ENCODE measurements at places on chromosomes 1 and 21. TPM values are rescaled to one million over a fixed set of nuclear protein-coding genes. Genes with fewer than 3 reads are reported as not detected.

DNA sequence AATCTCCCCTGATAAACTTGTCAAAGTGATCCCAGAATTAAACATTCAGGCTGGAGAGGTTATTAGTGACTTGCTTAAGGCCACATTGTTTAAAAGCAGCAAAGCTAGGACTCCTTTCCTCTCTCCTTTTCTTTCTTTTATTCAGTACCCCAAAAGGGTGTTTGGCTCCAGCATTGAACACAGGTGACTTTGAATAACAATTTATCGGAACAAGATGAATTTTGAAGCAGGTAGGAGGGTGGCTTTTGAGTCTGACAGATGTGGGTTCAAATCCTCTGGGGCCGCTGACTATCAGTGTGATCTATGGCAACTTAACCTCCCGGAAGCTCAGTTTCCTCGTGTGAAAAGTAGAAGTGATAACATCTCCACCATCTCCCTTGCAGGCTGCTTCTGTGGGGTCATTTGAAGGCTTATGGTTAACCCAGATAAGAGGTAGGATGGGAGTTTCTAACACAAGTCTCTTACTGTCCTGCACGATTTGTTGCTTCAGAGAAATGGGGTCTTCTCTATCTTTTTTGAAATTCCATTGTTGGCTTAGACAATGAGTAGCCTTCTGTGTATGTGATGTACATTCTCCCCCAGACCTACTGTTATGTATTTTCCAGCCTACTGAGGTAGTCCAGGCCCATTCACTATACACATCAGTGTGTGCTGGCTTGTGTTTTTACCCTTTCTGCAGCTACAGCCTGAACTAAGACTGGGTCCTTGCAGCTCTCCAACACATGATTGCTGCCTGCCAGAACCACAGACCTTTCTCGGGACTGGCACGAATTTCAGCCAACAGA is 29.0 kb downstream of the JUN start:
- DNase-seq = no peak

- no peak for DNase-seq
Measured at GRCh38 chr1:101205457-101205856, 31.4 kb upstream of the S1PR1 start.

DNA sequence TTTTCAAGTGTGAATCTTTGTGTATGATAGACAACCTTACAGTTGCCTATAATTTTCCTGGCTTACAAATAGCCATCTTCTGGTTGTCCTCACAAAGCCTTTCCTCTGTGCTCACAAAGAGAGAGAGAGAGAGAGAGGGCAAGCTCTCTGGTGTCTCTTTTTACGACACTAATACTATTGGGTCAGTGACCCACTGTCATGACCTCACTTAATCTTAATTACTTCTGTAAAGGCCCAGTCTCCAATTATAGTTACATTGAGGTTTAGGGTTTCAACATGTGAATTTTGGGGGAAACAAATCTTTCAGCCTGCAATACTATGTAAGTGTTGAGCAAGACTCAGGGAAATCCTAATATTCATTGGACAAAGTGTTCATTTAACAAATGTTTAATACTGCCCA is 167.4 kb upstream of the COL11A1 start:
- DNase-seq = no peak

DNA sequence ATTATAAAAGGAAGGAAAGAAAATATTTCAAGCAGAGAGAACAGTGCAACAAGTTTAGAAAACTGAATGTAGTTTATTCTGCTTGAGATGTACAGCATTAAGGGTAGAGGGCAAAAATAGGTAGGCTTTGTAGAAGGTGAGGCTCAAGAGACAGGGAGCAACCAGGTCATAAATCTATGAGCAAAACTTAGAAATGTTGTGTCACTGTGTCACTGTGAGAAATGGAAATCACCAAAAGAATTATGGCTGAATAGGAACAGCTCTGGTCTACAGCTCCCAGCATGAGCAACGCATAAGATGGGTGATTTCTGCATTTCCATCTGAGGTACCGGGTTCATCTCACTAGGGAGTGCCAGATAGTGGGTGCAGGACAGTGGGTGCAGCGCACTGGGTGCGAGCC is 53.6 kb downstream of the TNFSF4 start:
- DNase-seq = no peak

- DNase-seq = peak; percentile 57
Measured at GRCh38 chr1:227395426-227396028, 77.2 kb upstream of the CDC42BPA start.

DNA sequence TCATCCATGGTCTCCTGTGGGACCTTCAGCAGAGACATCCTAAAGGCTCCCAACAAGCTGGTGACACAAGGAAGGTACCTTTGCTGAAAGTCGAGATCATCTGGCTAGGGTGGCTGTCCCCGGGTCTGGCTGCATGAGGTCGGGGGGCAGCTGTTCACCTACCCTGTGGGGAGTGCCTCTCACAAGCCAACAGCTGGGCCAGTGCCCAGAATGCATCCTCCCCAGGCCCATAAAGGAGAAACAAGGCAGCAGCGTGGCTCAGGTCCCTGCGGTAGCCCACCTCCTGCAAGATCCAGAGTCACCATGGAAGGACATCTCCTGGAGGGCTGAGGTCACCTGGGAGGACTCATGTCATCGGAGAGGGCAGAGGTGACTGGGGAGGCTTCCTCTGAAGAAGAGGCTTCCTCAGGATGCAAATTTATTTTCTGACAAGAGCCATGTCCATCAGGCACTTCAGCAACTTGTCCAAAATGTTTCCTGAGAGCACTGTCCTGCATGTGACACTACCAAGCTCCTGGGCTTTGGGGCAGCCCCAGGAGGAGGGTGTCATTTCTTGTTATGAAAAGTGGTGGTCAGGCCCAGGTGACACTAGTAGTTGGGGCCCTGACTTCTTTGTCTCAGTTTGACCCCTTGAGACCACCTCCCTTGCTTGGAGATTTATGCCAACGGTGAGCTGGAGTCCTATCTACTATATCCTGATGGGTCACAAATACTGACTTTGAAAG is 6.7 kb upstream of the SMYD3 start:
- no peak for DNase-seq

GRCh38 chr1:38686167-38686926 is 173.2 kb downstream of the RRAGC start:
- DNase-seq = no peak

ANXA9 gene
- not detected for total RNA-seq

RHD gene
- not detected for total RNA-seq

FMO3 gene
- not detected for total RNA-seq

SPAG17 gene
- not detected for total RNA-seq

SH2D2A gene
- total RNA-seq = not detected
